Panc1 (cell line): ENCODE measurements at places on chromosomes 7 and 10. TPM values are rescaled to one million over a fixed set of nuclear protein-coding genes. Genes with fewer than 3 reads are reported as not detected.
A peak's percentile ranks its signal among the peaks of the same experiment; 100 is the strongest.

GRCh38 chr10:125159932-125160855 is at the start of gene CTBP2:
Gene CTBP2 (minus strand): TSS chr10:125160563.
- H3K27ac ChIP-seq: peak within 1 kb of the TSS; percentile 93
- H3K4me3 ChIP-seq: peak within 1 kb of the TSS; percentile 75
- H3K27me3 ChIP-seq: no peaks in the 10 kb centered on the region
- DNase-seq: no peak

GRCh38 chr10:113369365-113369694 is 183.5 kb upstream of the HABP2 start:
- H3K36me3 ChIP-seq: no peaks in the 10 kb centered on the region
- H3K4me3 ChIP-seq: no peak overlapping the region
- H3K27ac ChIP-seq: no peak overlapping the region
- DNase-seq: no peak
- H3K4me1 ChIP-seq: no peaks in the 10 kb centered on the region

GRCh38 chr7:6385909-6386560 is 61.7 kb downstream of the DAGLB start:
- no peak overlapping the region for H3K4me3 ChIP-seq
- no peaks in the 10 kb centered on the region; the same call in 1 of the 2 replicates for H3K36me3 ChIP-seq
- H3K27me3 ChIP-seq: no peaks in the 10 kb centered on the region
- peak overlapping the region; percentile 75 for H3K27ac ChIP-seq
- H3K4me1 ChIP-seq: peaks cover 54% of the 10 kb centered on the region
- DNase-seq: no peak

DNA sequence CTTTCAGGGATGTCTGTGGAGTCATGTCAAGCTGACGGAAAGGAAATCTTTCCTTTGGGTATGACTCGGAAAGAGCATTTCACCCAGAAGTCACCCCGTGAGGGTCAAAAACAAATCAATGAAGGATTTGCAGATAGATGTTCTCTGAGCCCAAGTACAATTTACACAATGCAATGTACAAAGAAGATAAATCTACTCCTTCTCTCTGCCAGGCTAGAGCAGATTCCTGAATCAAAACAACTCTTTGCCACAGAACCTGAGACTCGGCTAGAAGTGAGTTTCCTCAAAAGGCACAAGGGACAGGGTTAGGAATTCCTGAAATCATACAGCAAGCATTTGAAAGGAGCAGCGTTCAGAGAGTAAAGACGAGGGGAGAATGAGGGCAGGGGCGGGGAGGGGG is 34.0 kb upstream of the CALN1 start:
- DNase-seq: no peak
- H3K27me3 ChIP-seq: no peaks in the 10 kb centered on the region
- H3K4me3 ChIP-seq: no peak overlapping the region
- H3K27ac ChIP-seq: no peak overlapping the region
- H3K36me3 ChIP-seq: no peaks in the 10 kb centered on the region
- no peaks in the 10 kb centered on the region for H3K4me1 ChIP-seq

GRCh38 chr7:38751416-38751815 is 120.2 kb upstream of the AMPH start:
- no peak overlapping the region for H3K4me3 ChIP-seq
- H3K4me1 ChIP-seq: no peaks in the 10 kb centered on the region
- H3K27ac ChIP-seq: no peak overlapping the region
- peaks cover 2% of the 10 kb centered on the region; the same call in 1 of the 2 replicates for H3K36me3 ChIP-seq
- H3K27me3 ChIP-seq: no peaks in the 10 kb centered on the region
- no peak for DNase-seq

DNA sequence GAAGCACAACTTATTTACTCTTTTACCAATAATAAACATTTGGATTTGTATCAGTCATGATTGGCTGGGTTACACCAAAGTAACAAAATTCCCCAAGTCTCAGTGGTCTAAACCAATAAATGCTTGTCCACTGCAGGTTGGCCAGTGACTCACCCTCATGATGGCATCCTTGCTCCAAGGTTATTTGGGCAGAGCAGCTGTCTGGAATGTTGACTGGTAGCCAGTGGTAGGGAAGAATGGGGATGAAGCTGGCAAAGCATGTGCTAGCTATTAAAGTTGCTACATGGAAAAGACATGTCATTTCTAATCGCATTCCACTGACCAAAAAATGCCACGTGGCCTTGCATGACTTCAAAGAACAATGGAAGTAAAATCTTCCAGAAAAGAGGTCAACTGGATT is 1168.7 kb upstream of the CELF2 start:
- H3K4me3 ChIP-seq: no peak overlapping the region
- no peaks in the 10 kb centered on the region for H3K36me3 ChIP-seq
- no peaks in the 10 kb centered on the region for H3K27me3 ChIP-seq
- DNase-seq: no peak

DNA sequence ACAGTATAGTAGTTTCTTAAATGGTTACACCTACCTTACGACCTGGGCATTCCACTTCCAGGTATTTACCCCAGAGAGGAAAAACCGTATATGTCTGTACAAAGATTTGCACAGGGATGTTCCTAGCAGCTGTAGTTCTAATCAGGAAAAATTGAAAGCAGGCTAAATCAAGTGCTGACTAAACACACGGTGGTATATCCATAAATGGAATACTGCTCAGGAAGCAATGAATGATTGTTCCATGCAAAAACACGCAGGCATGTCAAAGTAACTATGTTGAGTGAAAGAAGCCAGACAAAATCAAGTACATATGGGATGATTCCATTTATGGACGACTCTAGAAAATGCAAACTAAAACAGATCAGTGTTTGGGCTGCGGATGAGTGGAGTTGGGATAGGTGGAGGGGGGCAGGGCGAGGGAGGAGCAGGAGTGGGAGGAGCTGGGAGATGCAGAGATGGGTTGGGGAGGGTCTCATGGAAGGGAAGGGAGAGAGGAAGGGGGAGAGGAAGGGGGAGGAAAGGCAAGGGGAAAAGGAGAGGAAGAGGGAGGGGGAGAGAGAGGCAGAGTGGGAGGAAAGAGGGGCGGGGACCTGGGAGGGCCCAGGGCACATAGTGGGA is 484 bp upstream of the MSRB2 start:
- H3K4me1 ChIP-seq: no peaks in the 10 kb centered on the region
- no peak overlapping the region for H3K27ac ChIP-seq
- H3K4me3 ChIP-seq: peak overlapping the region; percentile 52
- H3K36me3 ChIP-seq: no peaks in the 10 kb centered on the region
- H3K27me3 ChIP-seq: no peaks in the 10 kb centered on the region

GRCh38 chr7:28980451-28981160 is 22.5 kb upstream of the TRIL start:
- no peak overlapping the region for H3K27ac ChIP-seq
- no peaks in the 10 kb centered on the region for H3K4me1 ChIP-seq
- H3K36me3 ChIP-seq: no peaks in the 10 kb centered on the region
- DNase-seq: no peak
- H3K4me3 ChIP-seq: no peak overlapping the region

TMEM176A gene
- 0.39 TPM for total RNA-seq

GRCh38 chr10:125021686-125022344 is 79.9 kb downstream of the ZRANB1 start:
- H3K4me3 ChIP-seq: no peak overlapping the region
- no peak overlapping the region for H3K27ac ChIP-seq
- H3K36me3 ChIP-seq: no peaks in the 10 kb centered on the region
- no peaks in the 10 kb centered on the region for H3K4me1 ChIP-seq
- DNase-seq: no peak

DNA sequence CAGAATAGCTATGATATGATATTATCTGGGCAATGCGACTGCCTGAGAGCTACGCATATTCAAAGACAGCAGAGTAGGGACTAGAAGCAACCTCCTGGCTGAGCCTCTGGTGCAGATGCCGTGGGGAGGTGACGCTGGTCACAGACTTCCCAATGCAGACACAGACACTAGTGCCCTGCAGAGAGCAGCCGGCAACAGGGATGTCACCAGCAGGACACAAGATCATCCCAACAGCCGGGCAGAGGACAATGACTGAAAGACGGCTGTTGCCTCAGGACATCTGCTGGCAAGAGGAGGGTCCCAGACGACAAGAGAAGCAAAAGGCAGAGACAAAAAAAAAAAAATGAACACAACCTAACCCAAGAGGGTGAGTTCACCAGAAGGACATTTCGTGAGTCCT is 104.6 kb downstream of the CALN1 start:
- no peaks in the 10 kb centered on the region for H3K36me3 ChIP-seq
- H3K4me1 ChIP-seq: no peaks in the 10 kb centered on the region
- no peak for DNase-seq

GRCh38 chr7:120431016-120431415 is 158.0 kb downstream of the KCND2 start:
- no peak for DNase-seq

- peaks cover 3% of the 10 kb centered on the region; the same call in 1 of the 2 replicates for H3K27me3 ChIP-seq
- H3K4me3 ChIP-seq: no peak overlapping the region
- H3K4me1 ChIP-seq: no peaks in the 10 kb centered on the region
- no peak overlapping the region for H3K27ac ChIP-seq
- no peaks in the 10 kb centered on the region for H3K36me3 ChIP-seq
- DNase-seq: no peak
Observed at GRCh38 chr7:123649964-123650363, 5.7 kb upstream of the LMOD2 start.

GRCh38 chr7:19772306-19772705 is 1.1 kb downstream of the TMEM196 start:
- H3K27ac ChIP-seq: no peak overlapping the region
- peaks cover 22% of the 10 kb centered on the region for H3K27me3 ChIP-seq
- H3K4me1 ChIP-seq: peaks cover 5% of the 10 kb centered on the region

DNA sequence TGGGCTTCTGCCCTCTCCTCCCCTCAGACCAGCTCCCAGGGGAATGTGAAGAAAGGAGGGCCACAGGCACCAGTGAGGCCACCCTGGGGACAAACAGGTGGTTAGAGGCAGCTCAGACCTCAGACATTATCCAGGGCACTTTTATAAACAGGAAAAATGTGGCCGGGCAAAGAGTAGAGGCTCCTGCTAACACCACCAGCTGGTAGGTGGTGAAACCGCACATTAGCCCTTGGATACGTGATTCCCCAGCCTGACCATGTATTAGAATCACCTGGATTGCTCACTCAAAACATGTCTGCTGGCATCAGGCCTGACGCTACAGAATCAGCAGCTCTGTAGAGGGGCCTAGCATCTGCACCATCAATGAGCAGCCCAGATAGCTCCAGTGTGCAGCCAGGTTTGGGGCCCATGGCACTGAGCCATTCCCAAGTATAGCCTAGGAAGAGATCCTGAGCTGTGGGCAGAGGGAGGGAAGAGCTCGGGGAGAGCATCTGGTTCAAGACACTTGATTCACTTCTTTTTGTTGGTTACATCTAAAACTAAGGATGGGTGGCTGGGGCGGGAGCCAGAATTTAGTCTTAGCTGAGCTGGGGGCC is 37.1 kb downstream of the GPR26 start:
- H3K36me3 ChIP-seq: no peaks in the 10 kb centered on the region
- H3K27me3 ChIP-seq: peaks cover 22% of the 10 kb centered on the region
- no peak for DNase-seq

DNA sequence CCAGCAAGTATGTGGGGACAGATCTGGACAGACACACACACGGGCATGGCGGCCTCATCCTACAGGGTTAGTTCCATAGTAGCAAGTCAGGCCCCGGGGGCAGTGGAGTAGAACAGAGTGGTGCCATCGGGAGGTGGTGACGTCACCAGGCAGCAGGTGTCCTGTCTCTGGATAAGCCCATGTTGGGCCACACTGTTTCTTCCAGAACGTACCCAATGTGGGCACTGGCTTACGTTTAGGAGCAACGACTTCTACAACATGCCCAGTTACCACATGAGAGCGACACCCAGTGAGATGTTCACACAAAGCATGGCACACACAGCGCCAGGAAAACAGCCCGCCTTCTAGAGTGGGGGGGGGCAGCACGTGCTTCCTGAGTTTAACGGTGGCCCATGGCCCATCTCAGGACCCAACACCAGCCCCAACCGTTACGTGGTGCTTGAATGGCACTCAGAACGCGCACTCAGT is 67.8 kb downstream of the CTBP2 start:
- no peak for DNase-seq
- 0 out of 2 replicates have a peak, but pooled peaks cover 2% of the 10 kb centered on the region for H3K36me3 ChIP-seq
- no peak overlapping the region for H3K4me3 ChIP-seq
- no peaks in the 10 kb centered on the region for H3K27me3 ChIP-seq
- no peak overlapping the region for H3K27ac ChIP-seq

MCM10 gene
- 22.8 TPM for total RNA-seq

- no peak overlapping the region for H3K27ac ChIP-seq
- peaks cover 25% of the 10 kb centered on the region for H3K27me3 ChIP-seq
- no peaks in the 10 kb centered on the region for H3K36me3 ChIP-seq
- no peaks in the 10 kb centered on the region for H3K4me1 ChIP-seq
Observed at GRCh38 chr7:50327443-50327842, 22.9 kb downstream of the IKZF1 start.

ARHGAP22 gene
- total RNA-seq: 1.8 TPM

GRCh38 chr10:72328045-72328828 is 26.5 kb downstream of the DNAJB12 start:
- peak; percentile 68 for DNase-seq
- H3K27ac ChIP-seq: peak overlapping the region; percentile 89
- H3K36me3 ChIP-seq: no peaks in the 10 kb centered on the region
- no peak overlapping the region for H3K4me3 ChIP-seq

DNA sequence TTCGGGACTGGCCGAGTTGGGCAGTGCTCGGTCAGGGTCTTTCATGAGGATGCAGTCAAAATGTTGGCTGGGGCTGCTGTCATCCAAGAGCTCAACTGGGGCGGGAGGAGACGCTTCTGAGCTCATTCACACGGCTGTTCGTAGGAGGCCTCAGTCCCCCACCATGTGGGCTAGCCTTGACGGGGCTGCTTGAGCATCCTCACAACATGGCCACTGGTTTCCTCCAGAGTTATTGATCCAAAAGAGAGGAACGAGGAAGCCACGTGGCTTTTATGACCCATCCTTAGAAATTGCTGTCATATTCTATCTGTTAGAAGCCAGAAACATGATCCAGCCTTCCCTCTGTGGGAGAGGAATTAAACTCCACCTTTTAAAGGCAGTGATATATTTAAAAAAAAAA is 68.1 kb downstream of the GTF2IRD1 start:
- no peak overlapping the region for H3K27ac ChIP-seq
- DNase-seq: no peak
- no peaks in the 10 kb centered on the region for H3K4me1 ChIP-seq
- H3K27me3 ChIP-seq: no peaks in the 10 kb centered on the region

DNA sequence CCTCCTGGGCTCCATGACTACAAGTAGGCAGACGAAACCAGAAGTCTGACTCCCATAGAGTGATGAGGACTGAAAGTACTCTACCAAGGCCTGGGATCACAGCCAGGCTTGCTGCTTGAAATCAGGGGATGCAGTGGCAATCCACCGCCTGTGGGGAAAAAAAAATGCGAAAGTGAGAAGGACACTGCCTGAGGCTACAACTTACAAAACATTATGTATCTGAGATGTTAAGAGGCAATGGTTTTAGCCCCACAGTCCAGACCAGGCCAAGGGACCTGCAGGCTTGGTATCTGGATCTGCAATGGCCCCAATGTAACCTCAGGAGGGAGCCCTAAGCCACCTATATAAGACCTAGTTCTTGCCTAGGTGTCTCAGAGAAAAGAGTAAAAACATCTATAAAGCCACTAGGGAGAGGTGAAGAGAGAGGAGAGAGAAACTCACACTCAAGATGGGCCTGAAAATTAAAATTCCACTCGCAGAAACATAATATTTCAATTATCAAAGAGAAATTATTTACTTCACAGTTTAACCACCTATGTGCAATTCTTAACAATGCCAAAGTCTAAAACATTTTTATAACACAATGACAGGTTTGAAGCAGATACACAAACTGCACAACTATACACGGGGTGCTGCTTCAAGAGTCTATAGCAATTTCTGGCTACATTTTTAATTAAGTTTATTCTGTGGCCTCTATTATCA is 13.9 kb downstream of the DNAJC1 start:
- no peaks in the 10 kb centered on the region for H3K4me1 ChIP-seq
- H3K36me3 ChIP-seq: no peaks in the 10 kb centered on the region
- no peak overlapping the region for H3K27ac ChIP-seq
- no peak for DNase-seq
- H3K27me3 ChIP-seq: no peaks in the 10 kb centered on the region
- no peak overlapping the region for H3K4me3 ChIP-seq

ACSM6 gene
- total RNA-seq: not detected
